ENCODE measurements at places on chromosomes 6 and 20. TPM values are rescaled to one million over a fixed set of nuclear protein-coding genes. Genes with fewer than 3 reads are reported as not detected.

DNA sequence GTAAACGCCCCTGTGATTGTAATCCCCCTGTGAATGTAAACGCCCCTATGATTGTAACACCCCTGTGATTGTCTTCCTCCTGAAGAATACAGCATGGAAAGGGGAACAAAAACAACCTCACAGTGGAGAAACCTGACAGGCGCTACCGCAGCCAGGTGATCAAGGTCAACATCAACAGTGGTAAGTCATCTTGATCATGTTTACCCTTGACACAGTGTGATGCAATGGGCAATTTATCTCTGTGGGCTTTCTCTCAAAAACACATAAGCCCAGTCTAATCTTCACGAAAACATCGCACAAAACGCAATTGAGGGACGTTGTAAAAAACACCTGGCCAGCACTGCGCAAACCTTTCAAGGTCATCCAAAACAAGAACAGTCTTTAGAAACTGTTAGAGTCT is 277.2 kb downstream of the PRKN start:
- DNase-seq: no peak

DNA sequence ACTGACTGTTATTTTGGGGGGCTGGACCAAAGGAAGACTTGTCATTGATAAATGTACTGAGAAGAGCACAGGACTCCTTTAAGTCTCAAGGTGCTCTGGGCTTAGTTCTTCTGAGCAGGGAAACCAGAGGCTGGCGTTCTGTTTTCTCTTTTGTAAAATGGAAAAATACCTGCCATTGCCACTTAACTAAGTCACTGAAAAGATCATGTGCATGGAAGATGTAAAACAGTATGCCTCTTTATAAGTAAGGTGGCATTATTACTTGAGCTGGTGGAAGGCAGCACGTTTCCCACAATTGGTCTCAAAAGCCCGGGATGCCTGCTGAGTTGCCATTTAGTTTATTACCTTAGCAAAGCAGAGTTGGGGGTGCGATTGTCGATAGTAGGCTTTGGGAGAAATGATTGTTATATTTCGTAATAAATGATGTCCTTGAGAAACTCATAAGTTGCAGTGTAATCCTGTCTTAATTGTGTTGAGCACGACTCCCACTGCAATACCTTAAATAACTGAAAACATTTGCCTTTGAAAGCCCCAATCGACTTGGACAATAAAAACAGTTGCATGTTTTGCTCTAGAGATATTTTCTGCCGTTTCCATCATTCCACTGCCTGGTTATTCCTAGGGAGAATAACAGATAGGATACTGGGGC is 3.6 kb downstream of the JARID2 start:
- DNase-seq: no peak

DNA sequence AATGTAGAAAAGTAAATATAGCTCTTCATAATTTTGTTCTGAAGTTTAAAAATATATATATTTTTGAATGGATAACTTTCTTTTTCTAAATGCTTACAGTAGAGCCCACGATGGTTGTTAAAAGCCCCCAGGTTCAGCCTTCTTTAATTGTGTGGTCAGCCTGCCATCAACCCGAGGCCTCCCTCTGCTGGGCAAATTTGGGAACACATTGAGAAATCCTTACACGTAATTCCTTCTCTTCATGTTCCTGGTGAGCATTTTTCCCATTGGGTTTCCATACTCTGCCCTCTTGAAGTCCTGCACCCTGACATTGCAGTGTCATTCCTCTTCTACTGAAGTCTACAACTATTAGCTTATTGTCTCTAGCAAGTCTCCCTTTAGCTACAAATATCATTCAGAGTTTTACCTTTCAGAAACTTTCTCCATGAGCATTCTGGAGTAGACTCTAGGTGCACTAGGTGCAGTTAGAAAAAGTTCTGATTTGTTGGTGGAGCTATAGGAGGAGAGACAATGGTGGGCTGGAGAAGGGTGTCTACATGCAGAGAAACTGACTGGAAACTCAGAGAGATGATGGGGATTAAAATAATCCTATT is 40.6 kb downstream of the TRIM38 start:
- DNase-seq: peak; percentile 44

GRCh38 chr6:105814745-105815536 is 271.2 kb upstream of the PRDM1 start:
- no peak for DNase-seq

DNA sequence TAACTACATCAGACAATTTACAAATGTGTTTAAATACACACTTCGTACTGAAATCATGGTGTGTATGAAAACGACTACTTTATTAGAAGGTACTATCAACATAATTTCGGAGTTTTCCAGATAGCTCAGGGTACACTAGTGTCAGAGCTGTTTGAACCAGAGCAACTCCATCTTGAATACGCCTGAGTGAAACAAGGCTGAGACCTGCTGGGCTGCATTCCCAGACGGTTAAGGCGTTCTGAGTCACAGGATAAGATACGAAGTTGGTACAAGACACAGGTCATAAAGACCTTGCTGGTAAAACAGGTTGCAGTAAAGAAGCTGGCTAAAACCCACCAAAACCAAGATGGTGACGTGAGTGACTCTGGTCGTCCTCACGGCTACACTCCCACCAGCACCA is 167.6 kb downstream of the THBS2 start:
- no peak for DNase-seq

DNA sequence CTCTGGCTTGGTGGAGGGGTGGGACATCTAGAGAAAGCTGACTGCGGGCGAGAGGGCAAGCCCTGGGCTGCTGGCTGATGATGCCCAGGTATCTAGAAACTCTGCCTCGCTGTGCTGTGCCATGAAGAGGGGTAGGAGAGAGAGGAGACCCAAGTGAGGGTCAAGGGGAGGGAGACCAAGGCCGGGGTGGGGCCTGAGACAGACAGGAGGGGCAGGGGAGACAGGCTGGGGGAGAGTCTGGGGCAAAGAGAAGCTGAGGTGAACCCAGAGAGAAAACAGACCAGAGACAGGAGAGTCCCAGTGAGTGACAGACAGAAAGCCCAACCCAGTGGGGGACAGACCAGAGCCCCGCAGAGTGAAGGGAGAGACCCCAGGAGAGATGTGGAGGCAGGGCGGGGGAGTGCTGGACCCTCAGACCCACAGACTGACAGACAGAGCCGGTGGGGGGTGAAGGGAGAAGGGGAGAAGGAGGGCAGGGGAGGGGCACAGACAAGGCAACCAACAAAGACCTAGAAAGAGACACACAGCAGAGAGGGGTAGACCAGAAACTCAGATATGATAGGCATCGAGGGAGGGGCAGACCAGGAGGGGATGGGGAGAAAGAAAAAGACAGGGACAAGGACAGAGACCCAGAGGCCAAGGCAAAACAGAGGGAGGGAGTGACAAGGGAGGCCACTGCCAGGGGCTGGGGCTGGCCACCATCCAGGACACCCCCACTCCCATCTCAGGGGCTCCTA is 5.9 kb downstream of the TEAD3 start:
- DNase-seq: no peak

Gene BHLHE23
- polyA plus RNA-seq: not detected

Gene HCRTR2
- polyA plus RNA-seq: not detected

GRCh38 chr20:62308102-62308822 is 5.5 kb downstream of the ADRM1 start:
- no peak for DNase-seq

Gene GRM1
- not detected for polyA plus RNA-seq

DNA sequence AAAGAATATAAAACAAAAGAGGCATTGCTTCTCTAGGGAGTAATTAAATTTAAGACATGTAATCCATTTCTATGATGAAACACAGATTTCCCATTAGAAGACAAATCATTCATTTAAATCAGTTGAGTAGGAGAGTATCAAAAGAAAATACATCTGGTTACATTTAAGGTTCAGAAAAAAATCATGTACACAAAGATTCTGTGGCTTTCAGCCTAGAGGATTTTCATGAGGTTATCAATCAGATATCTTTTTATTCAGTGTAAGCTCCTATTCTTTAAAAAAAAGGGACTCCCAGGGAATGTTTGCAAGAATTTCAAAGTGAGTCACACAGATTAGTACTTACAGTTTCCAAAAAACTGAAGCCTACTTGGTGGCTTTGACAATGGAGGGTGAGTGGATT is 24.9 kb downstream of the COL21A1 start:
- no peak for DNase-seq

GRCh38 chr6:26534681-26535465 is 3.3 kb upstream of the HMGN4 start:
- DNase-seq: no peak

Gene GID8
- 18.0 TPM for polyA plus RNA-seq

DNA sequence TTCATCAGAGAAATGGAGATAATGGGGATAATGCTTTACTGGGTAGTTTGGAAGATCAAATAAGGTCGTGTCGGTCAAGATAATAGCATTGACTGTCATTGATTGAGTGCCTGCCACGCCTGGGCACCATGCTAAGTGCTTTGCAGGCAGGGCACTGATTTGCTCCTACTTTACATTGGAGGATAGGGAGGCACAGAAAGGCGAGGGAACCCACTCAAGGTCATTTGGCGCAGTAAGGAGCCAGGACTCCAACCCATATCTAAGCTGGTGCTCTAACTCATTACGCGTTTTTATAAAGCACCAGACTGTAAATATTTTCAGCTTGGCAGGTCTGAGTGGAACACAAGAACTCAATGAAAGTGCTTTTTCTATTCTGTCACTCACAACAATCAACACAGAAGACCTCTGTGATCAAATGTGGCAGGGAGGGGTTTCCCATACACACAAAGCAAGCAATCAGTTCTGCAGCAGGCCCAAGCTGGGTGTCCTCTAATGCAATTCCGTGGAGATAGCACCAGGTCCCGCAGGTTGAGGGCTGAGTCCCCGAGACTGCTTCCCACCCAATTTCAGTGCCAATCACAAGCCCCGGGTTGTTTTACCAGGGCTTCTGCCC is 373.6 kb downstream of the CDH26 start:
- DNase-seq: no peak

Gene LPA
- polyA plus RNA-seq: not detected
